ENCODE measurements at places on chromosomes 6 and 20. TPM values are rescaled to one million over a fixed set of nuclear protein-coding genes. Genes with fewer than 3 reads are reported as not detected.

- DNase-seq, result no peak
These were observed 39.8 kb downstream of the HIVEP1 start for GRCh38 chr6:12051861-12052368.

TREM2 gene
- total RNA-seq, result not detected

NEU1 gene
- total RNA-seq, result 68.6 TPM

DNA sequence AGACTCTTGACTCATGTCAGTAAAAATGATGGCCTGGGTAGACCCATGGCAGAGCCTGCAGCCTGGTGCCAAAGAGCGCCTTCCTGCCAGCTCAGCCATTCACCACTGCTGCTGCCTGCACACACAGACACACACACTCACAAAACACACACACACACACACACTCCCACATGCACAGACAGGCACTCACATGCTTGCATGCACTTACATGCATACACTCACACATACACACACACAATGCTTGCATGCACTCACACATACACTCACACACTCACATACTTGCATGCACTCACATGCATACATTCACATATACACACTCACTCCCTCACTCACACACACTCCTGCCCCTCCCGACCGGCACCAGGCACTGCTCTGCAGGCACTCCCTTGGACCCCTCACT lies 18.0 kb upstream of the SYNDIG1 start:
- no peak for DNase-seq

DNA sequence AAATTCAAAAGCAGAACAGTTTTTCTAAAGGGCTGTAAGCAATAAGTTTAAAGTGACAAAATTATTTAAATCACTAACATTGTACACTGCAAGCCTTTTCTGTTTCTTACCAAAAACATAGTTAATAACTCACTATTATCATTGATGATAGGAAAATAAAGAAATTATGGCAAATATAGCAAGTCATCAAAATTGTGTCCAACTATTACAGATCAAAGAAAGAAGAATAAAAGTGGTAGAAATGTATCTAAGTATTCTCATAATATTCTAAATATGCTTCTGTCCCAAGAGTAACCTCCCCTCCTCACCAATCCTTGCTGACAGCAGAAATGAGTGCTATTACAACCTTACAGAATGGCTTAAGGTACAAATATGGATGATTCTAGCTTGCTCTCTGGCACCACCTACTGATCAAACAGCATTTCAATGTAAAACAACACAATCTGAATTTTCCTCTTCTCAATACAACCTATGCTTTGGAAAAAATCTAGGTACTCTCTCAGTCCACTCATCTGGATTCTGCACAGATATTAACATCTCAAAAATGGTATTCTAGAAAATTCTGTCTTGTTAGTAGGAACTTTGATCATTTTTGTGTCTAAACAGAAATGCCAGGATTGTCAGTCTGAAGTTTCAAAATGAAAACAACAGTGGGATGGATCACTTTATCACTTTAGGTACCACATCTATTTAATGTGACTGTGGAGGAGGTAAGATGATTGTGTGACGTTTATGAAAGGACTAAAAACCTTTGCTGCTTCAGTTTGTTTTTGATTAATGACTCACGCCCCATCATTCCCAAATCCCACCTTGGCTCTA lies 40.9 kb downstream of the ZFP64 start:
- peak; percentile 7 for DNase-seq

DNA sequence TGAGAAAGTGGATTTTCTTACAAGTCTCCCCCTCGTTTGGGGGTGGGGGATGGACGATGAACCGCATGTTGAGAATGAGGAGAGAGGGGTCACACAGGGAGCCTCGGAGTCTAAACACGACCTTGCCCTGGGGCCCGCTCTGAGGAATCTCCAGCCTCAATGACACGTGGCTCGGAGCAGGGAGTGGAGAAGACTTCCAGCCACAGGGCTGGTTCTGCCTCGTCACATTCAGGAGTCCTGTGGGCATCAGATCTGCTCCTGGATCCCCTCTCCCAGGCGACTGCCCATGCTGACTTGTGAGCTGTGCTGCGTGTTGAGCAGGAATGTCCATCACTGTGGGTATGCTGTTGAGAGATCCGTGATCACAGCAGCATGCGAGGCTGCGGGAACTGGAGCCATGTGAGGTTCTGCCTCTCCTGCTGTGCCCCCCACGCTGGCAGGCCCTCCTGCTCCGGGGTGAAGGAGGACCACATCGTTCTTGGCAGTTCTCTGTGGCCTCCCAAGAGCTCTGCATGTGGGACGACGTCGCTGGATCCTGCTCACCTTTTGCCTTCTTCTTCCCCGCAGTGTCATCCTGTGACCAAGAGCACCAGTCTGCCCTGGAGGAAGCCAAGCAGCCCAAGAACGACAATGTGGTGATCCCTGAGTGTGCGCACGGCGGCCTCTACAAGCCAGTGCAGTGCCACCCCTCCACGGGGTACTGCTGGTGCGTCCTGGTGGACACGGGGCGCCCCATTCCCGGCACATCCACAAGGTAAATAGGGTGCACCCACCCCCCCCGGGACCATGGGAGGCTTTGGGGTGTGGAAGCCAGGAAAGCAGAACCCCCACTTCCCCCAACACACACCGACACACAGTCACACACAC lies 157.5 kb downstream of the SMOC2 start:
- DNase-seq, result no peak

C6orf15 gene
- 0.29 TPM for total RNA-seq

- DNase-seq, result no peak
These were observed 211.1 kb downstream of the OGFRL1 start for GRCh38 chr6:71499667-71500066.

DNA sequence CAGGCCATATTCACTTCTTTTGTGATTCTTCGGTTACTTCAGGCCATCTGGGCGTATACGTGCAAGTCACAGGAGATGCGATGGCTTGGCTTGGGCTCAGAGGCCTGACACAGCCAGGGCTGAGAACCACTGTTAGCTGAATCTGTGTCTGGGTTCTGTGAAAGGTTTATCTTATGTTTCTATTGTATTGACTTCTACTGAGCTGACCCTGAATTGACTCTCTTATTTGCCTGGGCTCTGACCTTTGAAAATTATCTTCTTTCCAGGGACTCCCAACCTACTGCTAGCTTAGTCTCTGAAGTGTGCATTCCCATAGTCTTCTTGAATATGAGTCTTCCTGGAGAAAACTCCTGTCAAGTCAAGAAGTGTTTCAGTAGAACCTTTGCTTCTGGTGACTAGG lies 226.4 kb upstream of the SOX4 start:
- no peak for DNase-seq

DNA sequence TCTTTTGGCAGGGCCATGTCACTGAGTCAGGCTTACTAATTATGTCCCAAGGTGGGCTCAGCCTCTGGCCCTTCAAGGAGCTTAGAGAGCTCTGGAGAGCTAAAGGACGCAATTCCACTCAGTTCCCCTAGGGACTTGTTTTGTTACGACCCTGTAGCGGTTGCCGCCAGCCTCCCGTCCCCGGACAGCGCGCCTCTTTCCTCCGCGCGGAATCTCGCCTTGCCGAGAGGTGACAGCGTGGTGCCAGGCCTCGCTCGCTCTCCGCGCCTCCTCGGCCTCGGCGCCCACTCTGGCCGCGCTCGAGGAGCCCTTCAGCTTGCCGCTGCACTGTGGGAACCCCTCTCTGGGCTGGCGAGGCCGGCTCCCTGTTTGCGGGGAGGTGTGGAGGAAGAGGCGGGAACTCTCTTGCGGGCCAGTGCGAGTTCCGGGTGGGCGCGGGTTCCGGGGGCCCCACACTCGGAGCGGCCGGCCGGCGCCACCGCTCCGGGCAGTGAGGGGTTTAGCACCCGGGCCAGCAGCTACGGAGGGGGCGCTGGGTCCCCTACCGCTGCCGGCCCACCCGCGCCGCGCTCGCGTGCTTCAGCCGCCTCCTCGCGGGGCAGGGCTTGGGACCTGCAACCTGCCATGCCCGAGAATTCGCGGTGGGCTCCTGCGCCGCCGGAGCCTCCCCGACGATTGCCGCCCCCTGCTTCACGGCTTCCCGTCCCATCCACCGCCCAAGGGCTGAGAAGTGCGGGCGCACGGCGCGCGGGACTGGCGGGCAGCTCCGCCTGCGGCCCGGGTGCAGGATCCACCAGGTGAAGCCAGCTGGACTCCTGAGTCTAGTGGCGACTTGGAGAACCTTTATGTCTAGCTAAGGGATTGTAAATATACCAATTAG lies 9.9 kb upstream of the ZNF311 start:
- DNase-seq, result no peak

GRCh38 chr6:90478278-90478677 lies 108.6 kb downstream of the MAP3K7 start:
- DNase-seq, result no peak

All from epithelial cell of proximal tubule (primary cell).